ENCODE measurements at places on chromosomes 5 and 9.

- no peak for DNase-seq
Measured at GRCh38 chr9:131397100-131397790, 3.4 kb downstream of the PRRC2B start.

DNA sequence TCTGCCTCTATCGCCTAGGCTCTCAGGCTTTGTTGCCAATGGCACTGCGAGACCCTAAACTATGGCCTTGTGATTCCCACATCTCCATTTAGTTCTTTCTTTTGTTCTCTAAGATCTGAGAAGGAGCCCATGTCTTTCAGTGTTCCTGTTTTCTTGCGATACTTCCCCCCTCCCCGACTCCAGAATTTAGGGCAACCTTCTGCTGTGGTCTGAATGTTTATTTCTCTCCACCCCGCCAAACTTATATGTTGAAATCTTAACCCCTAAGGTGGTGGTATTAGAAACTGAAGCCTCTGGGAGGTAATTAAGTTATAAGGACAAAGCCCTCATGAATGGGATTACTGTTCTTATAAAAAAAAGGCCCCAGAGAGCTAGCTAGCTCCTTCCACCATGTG is 6.4 kb downstream of the TMC1 start:
- no peak for DNase-seq

GRCh38 chr9:79719989-79720388 is 148.2 kb downstream of the TLE4 start:
- no peak for DNase-seq

DNA sequence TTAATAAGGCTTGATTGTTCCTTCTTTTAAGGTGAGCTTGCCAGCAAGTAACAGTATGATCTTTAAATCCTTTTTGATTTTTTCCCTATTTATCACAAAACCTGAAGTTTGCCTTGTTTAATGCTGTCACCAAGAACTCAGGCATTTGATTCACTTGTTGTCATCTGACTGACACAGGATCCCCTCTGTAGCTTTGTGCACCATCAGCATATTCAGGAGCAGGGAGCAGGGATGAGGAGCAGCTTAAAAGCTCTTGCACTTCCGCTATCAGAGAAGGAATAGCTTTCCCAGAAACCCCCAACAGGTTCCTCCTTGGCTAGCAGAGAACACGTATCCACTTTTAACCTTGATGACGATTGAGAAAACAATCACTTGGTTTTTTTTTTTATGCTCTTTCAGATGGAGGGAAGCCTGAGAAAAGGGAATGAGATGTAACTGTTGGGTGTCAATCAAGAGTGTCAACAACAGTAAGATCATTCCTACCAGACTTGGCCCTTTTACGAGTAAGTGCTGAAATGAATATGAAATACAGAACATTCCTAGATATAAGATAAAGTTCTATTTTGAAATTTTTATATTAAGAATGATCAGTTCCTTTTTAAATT is 433.1 kb upstream of the CDH18 start:
- DNase-seq, result no peak

- no peak for DNase-seq
Measured at GRCh38 chr5:107598958-107599357, 71.8 kb downstream of the EFNA5 start.

GRCh38 chr9:76162751-76163500 is 231.3 kb downstream of the RFK start:
- DNase-seq, result no peak
